Activated naive CD4-positive, alpha-beta T cell treated with anti-CD3 and anti-CD28 coated beads, Interleukin-2, amount 50 U/mL, for 72 hours (primary cell): ENCODE measurements at places on chromosomes 5 and 9. TPM values are rescaled to one million over a fixed set of nuclear protein-coding genes. Genes with fewer than 3 reads are reported as not detected.

Gene TTC23L
- total RNA-seq, result 0.25 TPM

Gene OTP
- not detected for total RNA-seq

Gene ZFP2
- 0.50 TPM for total RNA-seq

- DNase-seq, result no peak
Observed at GRCh38 chr9:85515021-85515420, 226.7 kb downstream of the AGTPBP1 start.

- DNase-seq, result no peak
Observed at GRCh38 chr5:8628521-8628920, 759.6 kb downstream of the MTRR start.

Gene PDGFRB
- 0.64 TPM for total RNA-seq

Gene SLC6A19
- not detected for total RNA-seq

Gene REEP2
- total RNA-seq, result 5.9 TPM

Gene NMUR2
- total RNA-seq, result not detected

DNA sequence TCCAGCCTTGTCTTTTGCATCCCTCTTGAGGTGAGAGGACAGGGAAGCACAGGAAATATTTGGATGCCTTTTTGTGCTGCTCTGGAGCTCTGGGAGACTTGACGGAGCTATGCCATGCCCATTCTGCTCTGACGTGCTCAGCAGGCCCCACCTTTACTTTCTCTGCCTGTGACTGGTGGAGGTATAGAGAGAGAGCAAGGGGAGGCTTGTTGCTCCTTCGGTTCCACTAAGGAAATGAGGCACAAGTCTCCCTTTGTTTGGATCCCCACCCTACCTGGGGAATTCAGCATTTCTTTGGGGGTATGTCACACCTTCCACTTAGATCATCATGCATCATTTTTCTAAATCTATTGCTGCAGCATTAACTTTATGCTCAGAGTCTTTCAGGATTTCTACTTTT is 121.8 kb upstream of the CNTLN start:
- DNase-seq, result no peak

DNA sequence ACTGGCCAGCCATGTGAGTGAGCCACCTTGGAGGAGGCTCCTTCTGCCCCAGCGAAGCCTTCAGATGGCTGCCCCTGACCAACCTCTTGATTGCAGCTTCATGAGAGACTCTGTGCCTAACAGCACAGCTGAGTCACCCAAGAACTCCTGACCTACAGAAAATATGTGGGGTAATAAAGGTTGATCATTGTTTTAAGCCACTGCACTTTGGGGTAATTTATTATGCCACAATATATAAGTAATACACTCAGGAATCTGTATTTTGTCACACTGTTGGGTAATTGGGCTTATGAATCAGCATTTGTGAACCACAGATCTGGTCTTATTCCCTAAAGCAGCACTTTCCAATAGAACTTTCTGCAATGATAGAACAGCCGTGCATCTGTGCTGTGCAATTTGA is 24.4 kb upstream of the VDAC1 start:
- DNase-seq, result no peak

GRCh38 chr5:122063836-122064235 is 14.2 kb downstream of the LOX start:
- DNase-seq, result no peak

- no peak for DNase-seq
Observed at GRCh38 chr9:134473141-134474054, 147.1 kb downstream of the RXRA start.

Gene SPATA31A3
- total RNA-seq, result not detected

- DNase-seq, result no peak
Observed at GRCh38 chr9:87718852-87719612, 6.9 kb upstream of the CTSL start.

Gene HRH2
- total RNA-seq, result 28.8 TPM

Gene DOCK2
- 210 TPM for total RNA-seq

DNA sequence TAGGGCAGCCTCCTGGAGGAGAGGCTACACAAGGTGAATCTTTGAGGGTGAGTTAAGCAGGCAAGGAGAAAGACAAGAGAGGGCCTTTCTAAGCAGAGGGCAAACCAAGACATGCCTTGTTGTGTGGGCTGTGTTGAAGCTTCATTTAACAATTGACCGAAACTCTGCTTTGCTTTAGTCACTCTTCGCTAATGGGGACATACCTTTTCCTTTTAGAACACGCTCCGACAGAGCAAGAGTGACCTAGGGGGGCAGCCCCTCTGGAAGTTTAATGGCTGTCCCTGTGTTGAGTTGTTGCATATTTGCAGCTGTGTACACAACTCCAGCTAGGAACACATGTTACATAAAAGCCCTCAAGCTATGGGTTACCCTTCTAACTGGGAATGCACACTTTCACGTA is 218.1 kb upstream of the WWC1 start:
- no peak for DNase-seq

GRCh38 chr5:54837093-54837492 is 148.3 kb downstream of the ESM1 start:
- DNase-seq, result no peak

Gene SLC1A1
- total RNA-seq, result 1.4 TPM

GRCh38 chr5:95617057-95617456 is 2.8 kb upstream of the GPR150 start:
- DNase-seq, result no peak

Gene PTGS1
- total RNA-seq, result 0.54 TPM

Gene FAT2
- total RNA-seq, result not detected

Gene RMRP
- 3,566 TPM for total RNA-seq

- DNase-seq, result no peak
Observed at GRCh38 chr9:37966412-37967013, 62.6 kb upstream of the SLC25A51 start.

Gene FOXD4L5
- 0.23 TPM for total RNA-seq

GRCh38 chr9:18922161-18922885 is 110.7 kb downstream of the SAXO1 start:
- DNase-seq, result no peak

GRCh38 chr5:73902327-73903051 is 276.5 kb downstream of the ARHGEF28 start:
- DNase-seq, result no peak

DNA sequence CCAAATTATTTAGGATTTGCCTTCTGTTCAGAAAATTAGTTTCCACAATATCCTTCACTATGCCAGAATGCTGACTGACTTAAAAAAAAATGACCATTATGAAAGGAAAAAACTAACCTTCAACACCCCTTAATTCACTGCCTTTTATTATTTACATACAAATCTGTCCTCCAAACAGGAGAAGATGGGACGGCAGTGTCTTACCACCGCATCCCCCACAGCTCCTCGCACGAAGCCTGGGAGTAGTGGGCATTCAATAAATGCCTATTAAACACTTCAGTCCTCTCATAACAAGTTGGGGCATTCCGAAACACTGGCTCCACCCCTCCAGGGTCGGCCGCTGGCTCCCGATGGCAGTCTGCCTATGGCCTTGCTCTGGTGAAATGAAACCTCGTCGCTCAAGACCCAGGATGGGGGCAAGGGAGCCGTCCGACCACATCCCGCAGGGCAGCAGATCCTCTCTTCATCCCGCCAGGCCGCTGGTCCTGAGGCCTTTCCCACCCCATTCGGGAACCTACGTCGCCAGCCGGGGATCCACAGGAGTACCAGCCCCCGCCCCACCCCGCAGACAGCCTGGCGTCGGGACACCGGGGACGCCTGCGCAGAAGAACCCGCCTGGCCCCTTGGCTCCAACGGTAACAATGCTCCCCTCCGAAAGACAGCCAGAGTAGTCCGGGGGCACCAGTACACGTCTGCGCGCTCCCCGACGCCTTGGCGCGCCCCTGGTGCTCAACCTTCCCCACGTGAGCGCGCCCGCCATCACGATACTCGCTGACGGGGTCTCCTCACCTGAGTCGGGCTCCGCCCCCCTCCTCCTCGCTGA is 613 bp downstream of the ZBTB5 start:
- peak; percentile 65 for DNase-seq

GRCh38 chr5:100889896-100890295 is 13.2 kb downstream of the ST8SIA4 start:
- DNase-seq, result no peak

DNA sequence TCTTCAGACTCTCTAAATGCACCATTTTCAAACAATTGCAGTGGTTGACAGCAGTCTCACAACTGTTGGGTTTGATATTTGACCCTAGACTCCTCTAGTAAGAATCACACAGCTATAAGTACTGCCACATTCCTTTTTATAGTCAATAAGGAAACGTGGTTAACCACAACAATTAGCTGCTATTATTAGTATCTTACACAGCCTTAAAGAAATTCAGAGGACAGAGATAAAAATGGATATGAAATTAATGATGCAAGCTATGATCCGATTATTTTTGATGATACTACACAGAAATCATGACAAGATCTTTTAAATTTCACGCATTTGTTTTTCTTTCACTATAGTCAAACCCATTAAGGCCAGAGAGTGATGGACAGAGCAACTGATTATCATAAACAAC is 288.6 kb upstream of the C9orf72 start:
- no peak for DNase-seq

DNA sequence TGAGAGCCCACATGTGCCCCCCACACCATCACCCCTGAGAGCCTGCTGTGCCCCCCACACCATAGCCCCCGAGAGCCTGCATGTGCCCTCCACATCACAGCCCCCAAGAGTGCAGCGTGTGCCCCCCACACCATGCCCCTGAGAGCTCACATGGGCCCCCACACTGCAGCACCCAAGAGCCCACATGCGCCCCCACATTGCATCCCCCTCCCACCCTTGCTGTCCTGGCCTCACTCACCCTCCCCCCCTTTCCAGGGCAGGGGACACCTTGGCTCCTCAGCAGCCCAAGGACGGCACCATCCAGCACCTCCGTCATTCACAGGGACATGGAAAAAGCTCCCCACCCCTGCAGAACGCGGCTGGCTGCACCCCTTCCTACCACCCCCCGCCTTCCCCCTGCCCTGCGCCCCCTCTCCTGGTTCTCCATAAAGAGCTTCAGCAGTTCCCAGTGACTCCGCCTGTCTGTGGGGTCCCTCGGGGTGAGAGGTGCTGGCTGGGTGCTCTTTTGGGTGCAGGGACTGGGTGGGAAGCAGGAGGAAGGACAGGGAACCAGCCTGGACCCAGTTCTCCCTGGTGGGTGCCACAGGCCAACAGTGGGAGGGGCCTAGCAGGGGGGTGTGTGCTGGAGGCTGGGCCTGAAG is 5.0 kb downstream of the LCN1 start:
- no peak for DNase-seq

Gene ARAP3
- 2.7 TPM for total RNA-seq

GRCh38 chr5:121366515-121366914 is 485.2 kb upstream of the FTMT start:
- no peak for DNase-seq

Gene HCN1
- total RNA-seq, result not detected

DNA sequence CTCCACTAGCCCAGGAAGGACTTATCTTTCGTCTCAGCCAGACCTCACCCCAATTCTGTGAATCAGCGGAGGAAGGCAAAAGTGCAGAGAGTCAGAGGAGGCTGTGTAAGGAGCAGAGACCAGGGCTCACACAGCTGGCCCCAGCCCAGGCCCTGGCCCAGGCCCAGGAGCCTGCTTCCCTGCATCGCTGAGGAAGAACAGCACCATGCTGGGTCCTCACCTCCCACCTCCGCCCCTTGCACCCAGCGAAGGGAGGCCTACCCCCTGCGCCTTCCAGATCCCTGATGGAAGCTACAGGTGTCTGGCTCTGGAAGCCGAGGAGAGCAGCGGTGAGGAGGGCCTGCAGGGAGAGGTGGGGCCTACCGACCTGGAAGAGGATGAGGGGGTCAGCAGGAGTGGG is 22.3 kb upstream of the SYNPO start:
- DNase-seq, result no peak

Gene PCDHA1
- not detected for total RNA-seq

- DNase-seq, result no peak
Observed at GRCh38 chr5:169197343-169197742, 103.6 kb downstream of the SLIT3 start.

DNA sequence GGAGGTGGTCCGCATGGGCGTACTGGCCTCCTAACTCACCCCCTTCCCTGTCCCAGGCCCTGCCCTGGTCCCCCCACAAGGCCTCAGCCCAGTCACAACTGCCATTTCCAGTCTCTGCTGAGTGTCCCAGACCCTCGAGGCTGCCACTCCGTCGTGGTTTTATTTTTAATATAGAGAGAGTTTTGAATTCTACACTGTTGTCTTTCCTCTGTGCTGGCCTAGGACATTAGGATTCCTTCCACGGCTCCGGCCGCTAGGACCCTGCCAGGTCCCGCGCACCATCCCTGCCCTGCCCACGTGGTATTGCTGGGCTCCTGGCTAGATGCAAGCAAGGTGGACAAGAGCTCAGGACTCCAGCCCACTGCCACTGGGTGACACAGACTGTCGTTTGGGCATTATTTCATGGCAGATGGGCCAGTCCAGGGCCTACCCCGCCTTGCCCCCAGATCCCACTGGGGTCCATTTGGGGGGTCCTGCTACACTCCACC is 53.3 kb downstream of the SAR1B start:
- no peak for DNase-seq

- DNase-seq, result no peak
Observed at GRCh38 chr5:141870871-141871270, 7.3 kb downstream of the PCDH1 start.

Gene FBP2
- not detected for total RNA-seq

Gene CDX1
- total RNA-seq, result not detected

DNA sequence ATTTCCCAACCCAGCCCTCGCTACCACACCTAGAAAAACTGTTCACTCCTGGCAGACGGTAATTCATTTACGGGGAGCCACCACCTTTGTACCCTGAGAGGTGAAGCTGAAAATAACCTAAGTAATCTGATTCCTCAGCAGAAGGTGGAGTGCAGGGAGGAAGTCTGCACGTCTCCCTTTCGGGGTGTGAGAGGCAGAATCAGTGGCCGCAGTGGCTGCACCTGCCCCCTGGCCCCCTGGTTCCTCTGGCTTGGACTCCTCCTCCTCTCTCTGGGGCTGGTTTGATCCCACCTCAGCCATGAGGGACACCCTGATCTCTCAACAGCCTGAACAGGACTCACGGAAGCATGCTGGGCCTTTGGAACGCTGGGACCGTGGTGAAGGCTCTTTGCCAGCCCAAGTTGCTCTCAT is 10.5 kb downstream of the TMEM174 start:
- no peak for DNase-seq

DNA sequence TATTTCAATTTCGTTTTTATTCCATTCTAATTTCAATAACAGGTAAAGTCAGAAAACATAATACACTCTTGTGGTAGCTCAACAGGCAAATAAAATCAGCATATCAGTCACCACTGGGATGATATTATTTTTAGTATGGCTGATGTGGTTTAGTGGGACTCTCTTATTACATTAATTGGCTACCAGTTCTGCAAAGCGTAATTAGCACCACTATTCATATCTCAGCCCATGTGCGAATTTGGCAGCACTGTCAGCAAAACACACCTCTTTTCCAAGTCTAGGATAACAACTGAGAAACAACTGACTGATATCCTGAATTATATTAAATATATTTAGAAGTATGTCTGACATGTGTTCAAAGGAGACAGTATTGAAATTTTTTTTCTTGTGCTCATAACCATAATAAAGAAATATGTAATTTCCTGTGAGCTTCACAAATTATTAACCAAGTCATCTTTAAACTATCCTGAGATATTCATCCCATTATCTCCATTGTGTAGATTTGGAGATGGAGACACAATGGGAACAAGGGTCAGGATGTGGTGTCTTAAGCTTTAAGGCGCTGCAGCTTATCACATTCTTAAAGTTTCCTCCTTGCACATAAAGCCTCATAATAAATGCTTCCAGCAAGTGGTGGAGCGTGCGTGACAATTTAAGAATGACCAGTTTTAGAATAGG is 212.4 kb downstream of the TLE1 start:
- DNase-seq, result no peak
